ENCODE measurements at places on chromosomes 4 and X.

GRCh38 chrX:25034889-25035288 is 19.1 kb upstream of the ARX start:
- no peak for DNase-seq

- no peak for DNase-seq
These were observed at the start of gene SPOCK3 for GRCh38 chr4:167234316-167234881. SPOCK3 (minus strand) TSS chr4:167234494.

DNA sequence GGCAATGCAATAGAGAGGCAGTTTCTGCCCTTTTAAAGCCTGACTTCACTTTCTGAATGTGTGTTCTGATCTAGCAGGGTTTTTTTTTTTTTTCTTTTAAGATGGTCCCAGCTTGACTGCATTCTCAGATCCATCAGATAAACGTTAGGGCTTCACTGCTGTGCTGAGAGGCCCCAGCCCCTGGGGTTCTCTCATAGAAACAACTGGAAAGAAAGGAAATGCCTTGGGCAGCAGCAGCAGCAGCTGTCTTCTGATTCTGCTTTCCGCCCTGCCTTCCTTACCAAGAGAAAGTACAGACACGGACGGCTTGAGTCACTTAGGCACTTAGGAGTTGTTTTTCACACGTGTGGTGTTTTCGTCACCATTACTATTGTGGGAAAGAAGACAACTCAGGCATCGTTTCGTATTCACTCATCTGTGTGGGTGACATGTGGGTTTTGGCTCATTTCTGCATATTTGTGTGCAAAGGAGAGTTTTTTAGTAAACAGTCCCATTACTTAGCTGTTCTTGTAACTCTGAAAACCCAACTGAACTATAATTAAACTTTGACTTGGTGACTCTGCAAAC is 172.0 kb downstream of the PTTG2 start:
- peak; percentile 74 for DNase-seq

DNA sequence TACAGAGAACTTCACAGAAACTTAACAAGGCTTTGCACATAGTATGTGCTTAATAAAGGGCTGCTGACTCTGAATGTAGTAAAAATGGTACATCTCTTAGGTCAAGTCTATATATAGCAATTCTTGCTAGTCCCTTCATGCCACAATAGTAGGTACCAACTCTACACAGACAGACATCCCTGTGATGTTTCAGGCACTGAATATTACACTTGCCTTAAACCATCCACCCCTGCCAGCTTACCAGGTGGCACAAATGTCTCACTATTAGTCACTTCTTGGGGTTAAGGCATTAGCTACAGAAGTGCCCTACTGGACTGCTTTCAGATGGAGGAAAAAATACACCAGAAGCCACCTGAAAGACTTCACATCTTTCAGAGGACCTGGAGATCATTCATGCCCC is 86.3 kb upstream of the CITED1 start:
- no peak for DNase-seq

DNA sequence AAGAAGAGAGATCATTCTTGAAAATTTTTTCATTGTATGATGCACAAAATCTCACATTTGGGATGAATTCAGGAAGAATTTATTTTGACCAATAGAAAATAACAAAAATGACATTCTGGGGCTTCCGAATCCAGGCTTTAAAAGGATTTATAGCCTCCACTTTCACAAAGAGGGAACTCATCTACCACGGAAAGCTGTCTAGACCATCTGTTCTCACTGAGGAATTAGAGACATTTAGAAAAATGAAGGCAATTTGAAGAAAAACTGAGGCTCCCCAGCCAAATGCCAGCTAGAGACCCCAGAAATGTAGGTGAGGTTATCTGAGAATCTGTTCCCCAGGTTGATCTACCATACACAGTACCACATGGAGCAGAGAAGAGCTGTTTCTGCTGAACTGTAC is 464.3 kb downstream of the TMA16 start:
- no peak for DNase-seq

- no peak for DNase-seq
These were observed 96.2 kb downstream of the UGT8 start for GRCh38 chr4:114694770-114695169.

- no peak for DNase-seq
These were observed 83.4 kb downstream of the TNIP2 start for GRCh38 chr4:2672700-2673099.

DNA sequence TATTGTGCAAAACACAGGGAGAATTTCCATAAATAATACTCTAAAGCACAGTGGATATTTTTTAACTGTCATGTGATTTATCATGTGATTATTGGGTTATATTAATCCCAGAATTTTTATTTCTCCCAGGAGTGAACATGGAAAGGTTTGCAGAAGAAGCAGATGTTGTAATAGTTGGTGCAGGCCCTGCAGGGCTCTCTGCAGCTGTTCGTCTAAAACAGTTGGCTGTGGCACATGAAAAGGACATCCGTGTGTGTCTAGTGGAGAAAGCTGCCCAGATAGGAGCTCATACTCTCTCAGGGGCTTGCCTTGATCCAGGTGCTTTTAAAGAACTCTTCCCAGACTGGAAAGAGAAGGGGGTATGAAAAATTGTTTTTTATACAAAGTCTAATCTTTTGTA is 10.0 kb downstream of the ETFDH start:
- no peak for DNase-seq

GRCh38 chr4:84804136-84804535 is 162.4 kb downstream of the WDFY3 start:
- DNase-seq, result no peak

GRCh38 chr4:105551965-105552746 is at the start of gene ARHGEF38:
ARHGEF38 (plus strand) TSS chr4:105552620; CDS start chr4:105552766, 146 bp downstream.
- no peak for DNase-seq

- DNase-seq, result peak; percentile 34
These were observed 89.5 kb downstream of the OR13H1 start for GRCh38 chrX:131633285-131633917.
